ENCODE measurements at places on chromosomes 12 and 14.

DNA sequence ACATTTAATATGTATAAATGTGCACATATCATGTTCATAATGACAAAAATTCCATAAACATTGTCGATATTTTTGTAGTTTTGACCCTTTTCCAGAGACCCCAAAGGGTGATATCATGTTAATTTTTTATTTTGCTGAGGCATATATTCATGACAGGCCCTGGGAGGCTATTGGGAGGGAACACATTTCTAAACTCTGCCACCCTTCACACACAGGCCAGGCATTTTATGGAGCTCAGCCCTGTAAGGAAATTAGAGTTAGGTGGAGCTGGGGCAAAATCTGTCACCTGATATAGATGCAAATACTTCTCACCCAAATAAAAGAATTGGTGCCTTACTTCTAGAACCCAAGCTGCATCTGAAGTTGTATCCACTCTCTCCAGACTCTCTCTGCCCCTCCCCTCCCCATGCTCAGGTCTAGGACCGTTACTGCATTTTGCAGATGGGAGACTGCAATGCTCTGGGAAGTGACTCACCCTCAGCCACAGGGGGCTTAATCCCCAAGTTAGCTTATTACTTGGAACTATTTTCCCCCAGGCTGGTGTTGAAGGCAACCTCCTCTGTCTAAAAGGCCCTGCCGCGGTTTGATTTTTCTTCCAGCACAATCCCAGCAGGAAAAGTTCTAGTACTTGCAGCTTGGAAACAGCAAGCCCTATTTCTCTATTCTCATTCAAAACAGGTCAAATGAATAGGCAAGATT, 238.9 kb downstream of the EMP1 start:
- DNase-seq = peak; percentile 27

- no peak for DNase-seq
Observed at GRCh38 chr12:5371631-5372030, 60.3 kb upstream of the NTF3 start.

DNA sequence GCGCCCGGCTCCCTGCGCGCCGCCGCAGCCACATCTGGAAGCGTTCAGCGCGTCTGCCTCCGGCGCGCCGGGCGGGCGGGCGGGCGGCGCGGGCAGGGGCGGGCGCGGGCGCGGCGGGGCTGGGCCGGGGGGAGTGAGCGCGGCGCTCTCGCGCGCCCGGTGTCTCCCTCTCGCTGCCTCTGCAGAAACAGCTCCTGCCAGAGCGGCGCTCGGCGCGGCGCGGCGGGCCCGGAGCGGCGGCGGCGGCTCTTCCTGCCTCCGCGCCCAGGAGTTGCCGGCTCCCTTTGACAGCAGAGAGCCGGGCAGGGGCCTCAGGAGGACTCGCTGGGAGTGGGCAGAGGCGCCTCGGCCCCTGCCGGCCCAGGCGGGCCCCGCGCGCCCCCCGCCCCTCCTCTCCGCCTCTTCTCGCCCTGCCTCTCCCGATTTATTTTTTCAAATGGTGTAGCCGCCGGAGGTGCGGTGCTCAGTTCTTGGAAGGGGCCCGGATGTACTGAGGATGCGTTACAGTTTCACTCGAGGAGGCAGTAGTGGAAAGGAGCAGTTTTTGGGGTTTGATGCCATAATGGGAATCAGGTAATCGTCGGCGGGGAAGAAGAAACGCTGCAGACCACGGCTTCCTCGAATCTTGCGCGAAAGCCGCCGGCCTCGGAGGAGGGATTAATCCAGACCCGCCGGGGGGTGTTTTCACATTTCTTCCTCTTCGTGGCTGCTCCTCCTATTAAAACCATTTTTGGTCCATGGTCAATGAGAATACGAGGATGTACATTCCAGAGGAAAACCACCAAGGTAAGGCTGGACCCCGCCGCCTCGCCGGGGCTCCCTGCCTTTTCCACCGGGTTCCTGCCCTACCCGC, at the start of gene CACNA1C:
CACNA1C (plus strand) TSS at position 162 of the 853 bp plus-strand sequence; CDS start at position 738, 576 bp downstream.
- DNase-seq = no peak

- no peak for DNase-seq
Observed at GRCh38 chr12:93683410-93683809, 6.2 kb downstream of the CRADD start.

DNA sequence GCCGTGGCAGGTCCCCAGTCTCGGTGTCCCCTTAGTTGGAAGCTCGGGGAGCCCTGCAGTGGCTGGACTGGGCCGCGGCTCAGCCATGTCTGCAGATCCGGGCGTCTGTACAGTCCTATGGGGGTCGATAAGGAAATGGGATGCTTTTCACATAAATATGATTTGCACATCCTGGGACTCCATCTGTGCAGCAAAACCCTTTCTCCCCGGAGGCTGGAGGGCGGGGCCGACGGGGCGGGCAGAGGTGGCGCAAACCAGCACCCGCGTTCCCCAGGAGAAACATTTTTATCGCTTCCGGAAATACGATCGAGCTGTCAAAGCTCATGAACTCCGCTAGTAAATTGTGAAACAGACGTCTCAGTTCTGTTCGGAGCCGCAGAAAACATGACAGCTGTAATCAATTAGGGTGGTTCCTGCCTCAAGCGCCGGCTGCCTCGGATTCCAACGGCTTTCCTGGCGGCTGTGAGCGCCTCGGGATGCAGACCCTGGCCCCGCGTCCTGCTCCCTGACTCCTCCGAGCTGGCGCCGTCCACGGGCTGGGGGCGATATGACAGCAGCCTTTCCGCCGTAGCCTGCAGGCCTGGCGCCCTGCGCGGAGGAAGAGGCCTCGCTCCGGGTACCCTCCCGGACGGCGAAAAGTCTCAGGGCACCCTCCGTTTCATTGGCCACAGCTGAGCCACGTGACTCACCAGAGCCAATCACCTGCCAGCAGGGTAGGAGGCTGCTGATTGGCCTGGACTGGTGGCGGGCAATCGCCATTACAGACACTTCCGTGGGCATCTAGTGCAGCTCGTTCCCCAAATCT, 23.0 kb downstream of the DIO3 start:
- DNase-seq = no peak

DNA sequence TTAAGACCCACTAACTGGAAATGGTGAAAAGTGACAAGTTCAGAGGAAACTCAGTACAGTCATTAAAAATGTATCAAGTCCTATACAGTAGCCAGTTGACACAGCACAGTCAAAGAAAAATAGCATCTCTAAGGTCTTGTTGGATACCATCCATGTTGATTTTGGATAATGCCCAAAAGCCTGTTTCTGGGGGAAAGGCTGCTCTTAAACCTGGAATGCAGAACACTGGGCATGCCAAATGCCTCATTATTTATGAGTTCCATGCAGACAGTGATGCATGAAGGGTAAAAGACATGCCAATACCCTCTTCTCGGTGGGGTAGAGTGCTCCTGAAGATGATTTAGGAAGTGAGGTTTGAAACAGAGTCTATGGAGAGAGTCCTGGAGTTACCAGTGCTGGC, 29.6 kb downstream of the KCNK13 start:
- no peak for DNase-seq

- DNase-seq = no peak
Observed at GRCh38 chr12:124993626-124994436, at the start of gene BRI3BP. Gene BRI3BP, plus strand, starts transcription at chr12:124993645. Its CDS starts 146 bp downstream, at chr12:124993791.

DNA sequence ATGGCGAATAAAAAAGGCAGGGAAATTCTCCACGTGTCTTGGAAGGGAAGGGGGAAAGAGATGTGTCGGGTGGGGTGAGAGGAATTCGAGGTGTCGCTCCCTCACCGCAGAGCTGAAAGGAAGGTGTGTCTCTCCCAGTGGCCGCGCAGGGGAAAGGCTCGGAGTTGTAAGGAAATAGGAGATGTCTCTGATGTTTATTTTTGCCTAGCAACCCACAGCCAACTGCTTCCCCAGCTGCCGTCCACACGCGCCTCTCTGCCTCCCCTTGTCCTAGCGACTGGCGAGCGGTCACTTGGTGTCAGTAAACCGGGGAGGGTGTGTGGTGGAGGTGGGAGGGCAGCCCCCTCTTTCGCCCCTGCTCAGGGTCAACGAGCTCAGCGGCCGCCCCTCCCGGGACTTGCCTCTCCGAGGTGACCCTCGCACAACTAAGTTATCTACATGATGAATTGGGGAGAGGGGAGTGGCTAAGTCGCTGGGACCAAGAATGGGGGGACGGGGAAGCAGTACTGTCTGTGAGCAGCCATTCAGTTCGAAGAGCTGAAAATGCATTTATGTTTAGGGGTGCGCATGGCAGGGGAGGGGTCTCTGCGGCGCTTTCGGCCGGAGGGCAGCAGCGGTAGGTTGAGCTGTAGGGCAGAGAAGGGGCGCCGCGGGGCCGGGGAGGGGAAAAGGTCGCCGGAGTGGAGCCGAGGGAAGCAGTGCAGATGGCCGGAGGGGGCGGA, 585 bp upstream of the DYRK2 start:
- DNase-seq = no peak

DNA sequence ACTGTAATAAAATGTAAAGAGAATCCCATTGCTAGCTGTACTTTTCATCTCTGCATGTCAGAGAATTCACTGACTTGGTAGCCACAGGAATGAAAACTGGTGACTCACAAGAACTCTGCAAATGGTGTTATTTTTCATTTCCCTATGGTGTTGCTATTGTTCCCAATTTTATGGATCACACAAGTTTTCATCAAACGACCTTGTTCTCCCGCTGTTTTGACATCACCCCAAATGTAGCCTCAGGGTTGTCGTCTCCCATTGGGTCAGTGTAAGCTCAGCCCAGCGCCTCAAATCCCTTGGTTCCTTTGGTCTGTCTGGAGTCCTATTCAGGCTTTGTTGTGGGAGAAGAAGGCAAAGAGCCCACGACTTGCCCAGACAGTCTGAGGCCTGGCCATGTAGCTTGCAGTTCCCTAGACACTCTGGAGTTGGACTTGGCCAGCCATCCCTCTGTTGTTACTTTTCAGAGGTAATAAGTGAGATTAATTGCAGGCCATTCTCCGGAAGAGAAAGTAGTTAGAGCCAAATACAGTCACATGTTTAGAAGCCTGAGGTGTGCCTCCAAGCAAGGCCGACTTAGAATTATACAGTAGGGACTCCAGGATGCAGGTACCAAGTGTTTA, 159.2 kb downstream of the TGFB3 start:
- DNase-seq = no peak

- DNase-seq = no peak
Observed at GRCh38 chr14:46048127-46048526, 603.5 kb downstream of the RPL10L start.
